ENCODE measurements at places on chromosomes 16 and 17.

DNA sequence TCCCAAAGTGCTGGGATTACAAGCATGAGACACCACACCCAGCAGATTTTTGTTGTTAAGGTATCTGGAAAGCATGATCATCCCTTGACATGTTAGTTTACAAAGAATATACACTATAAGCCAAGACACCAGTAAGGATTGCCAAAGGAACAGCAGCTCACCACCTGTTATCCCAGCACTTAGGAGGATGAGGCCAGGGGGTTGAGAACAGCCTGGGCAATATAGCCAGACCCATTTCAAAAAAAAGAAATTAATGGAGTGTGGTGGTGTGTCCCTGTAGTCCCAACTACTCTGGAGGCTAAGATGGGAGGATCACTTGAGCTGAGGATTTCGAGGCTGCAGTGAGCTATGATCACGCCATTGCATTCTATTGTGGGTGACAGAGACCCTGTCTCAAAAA, 5.1 kb downstream of the ANKRD40CL start:
- DNase-seq, result no peak

DNA sequence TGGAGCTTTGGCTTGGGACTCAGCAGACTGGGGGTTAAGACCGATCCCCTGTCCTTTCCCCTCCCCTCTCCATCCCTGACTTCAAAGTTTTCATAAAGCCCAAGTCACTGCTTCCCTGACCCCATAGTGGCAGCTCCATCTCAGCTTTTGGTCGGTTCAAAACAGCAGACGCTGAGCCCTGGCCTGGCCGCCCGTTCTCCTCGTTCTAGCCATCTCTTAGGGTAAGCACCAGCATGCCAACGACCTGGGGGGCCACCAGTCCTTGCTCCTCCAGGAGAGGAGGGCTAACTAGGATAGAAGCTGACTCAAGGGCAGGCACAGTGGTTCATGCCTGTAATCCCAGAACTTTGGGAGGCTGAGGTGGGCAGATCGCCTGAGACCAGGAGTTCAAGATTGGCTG, 1.5 kb upstream of the HIGD1B start:
- no peak for DNase-seq

GRCh38 chr17:78717431-78717980, 64.6 kb downstream of the CYTH1 start:
- DNase-seq, result no peak

GRCh38 chr16:67661101-67661761, 471 bp downstream of the PARD6A start:
- no peak for DNase-seq

DNA sequence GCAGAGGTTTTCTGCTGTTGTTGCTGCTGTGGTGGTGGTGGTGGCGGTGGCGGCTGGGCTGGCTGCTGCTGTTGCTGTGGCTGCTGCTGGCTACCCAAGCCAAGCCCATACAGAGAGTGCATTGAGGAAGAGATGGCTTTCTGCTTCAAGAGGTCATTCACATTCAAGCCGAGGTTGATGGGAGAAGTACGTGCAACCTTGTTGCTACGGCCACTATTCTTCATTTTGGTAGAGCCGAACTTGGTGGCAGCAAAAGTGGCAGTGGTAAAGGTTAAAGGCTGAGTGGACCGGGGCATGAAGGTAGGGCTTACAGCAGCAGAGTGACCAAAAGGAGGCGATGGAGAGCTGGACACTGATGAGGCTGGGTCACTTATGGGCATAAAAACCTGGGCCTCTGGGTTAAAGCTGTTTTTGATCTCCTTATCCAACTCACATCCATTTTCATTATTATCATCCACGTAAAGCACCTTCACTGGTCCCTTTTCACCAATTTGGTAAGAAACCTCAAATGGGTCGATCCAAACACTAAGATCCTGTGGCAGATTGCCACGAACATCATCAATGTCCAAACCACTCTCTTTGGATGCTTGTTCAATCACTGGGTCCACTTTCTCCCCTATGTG, 2.8 kb downstream of the TOB1 start:
- DNase-seq, result no peak

DNA sequence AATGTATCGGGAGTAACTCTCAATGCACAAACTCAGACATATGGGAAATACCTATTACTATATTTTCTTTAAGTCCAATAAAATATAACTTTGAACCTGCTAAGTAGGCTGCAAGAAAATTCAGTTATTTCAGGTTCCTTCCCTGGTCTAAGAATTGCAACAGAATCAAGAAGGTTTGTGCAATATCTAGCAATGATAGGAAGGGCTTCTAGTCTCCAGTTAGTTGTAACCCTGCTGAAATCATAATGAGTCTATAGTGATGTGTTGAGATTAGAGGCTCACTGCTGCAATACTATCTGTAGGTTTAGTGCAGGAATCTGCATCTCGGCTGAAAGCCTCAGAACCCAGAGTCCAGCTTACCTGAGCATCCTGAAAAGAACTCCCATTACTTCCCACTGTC, 110.5 kb downstream of the PMP22 start:
- DNase-seq, result no peak

GRCh38 chr16:10485698-10486382, 94.6 kb downstream of the EMP2 start:
- DNase-seq, result no peak

DNA sequence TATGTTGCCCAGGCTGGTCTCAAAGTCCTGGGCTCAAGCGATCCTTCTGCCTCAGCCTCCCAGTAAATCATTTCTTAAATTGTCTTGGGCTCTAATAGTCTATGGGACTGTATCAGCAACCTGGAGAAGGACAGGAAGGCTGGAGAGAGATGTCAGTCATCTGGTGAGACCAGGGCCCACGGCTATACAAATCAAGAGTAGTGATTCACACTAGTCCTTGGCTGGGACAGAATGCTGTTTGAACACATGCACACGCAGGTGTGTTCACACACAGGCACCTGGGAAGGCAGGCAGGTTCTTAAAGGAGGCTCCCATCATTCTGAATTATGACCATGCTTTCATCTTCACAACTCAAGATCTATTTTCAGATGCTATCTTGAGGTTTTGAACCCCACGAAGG, 14.1 kb downstream of the NQO1 start:
- DNase-seq, result no peak

- DNase-seq, result no peak
Observed at GRCh38 chr17:62819511-62820221, 11.6 kb upstream of the MARCHF10 start.

GRCh38 chr17:27244491-27245223, 49.3 kb upstream of the WSB1 start:
- DNase-seq, result no peak

DNA sequence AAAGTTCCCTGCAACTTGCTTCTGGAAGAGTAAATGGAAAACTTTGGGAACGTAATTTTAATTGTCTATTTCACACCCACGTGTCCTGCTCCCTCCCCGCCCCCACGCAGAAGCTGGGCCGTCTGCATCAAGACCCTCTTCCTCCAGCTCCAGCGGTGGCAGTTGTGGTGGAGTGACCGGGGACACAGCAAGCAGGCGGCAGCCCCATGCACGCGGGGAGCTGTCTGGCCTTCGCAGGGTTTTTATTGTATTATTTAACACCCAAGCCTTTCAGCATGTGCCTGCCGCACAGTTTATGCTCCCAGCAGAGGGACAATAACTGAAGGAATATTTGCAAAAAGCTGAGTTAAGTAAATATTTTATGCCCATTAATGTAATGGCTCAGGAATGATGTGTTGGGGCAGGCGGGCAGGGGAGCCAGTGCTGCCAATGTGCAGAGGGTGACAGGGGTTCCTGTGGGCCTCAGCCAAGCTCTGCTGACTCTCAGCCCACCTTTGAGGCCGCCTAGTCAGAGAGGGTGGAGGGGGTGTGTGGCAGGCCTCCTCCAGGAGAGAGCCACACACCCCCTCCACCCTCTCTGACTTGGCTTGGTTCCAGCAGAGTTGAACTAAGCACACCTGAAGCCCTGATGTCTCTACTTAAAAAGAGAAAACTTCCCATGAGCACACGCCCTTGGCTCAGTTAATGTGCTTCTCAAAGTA, 32.4 kb upstream of the ENPP7 start:
- DNase-seq, result no peak

DNA sequence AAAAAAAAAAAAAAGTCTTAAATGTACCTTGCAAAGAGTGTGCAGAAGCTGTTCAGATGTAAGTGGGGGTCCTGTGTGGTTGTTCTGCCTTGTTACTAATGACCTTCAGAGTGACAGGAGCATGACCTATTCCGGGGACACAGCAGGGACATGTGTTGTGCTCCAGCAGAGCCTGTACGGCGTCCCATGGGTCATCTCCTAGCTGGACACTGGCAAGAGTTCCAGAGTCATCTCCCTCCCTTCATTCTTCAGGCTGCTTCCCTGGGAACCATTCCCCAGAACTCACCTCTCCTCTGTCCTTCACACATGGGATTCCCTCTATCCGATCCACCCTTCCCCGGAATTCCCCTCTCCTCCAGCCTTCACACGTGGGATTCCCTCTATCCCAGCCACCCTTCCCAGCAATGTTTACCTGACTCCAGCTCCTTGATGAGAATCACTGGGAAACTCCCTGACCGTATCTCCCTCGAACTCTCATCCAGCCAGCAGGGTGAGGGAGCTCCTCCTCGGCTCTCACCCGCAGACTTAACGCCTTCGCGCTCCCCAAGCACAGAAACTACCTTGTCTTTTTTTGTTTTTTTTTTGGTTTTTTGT, 85.8 kb downstream of the MRM3 start:
- DNase-seq, result no peak

- DNase-seq, result no peak
Observed at GRCh38 chr17:59756236-59756818, 48.9 kb downstream of the VMP1 start.

DNA sequence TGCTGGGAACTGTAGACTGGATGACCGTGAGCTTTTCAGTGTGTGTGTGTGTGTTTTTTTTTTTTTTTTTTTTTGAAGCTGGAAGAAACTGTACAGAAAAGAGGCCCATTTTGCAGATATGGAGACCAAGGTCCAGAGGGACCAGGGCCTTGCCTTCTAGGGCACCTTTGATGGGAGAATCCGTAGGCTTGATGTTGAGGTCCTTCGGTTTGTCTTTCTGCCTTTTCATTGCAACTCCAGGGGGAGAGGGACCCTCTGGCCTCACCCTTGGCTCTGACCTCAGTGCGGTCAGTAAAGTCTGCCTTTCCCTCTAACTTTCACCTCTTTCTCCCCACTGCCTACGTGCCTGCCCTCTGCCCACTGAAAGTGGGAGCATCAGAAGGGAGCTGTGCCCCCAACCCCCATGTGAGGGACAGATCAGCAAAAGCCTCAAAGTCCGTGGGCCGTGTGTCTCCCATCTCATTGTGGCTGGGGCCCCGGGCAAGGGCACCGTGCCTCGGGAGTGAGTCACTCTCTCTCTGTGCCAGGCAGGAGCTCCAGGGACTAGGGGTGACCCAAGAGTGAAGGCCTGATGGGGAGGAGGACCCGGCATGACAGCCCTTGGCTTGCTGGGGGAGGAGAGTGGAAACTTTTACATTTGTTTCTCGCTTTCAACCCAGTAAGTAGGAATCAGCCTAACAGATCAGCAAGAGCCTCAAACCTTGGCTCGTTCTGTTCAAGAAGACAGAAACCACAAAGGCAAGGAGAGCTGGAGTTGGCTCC, 123.6 kb downstream of the CMIP start:
- DNase-seq, result no peak

GRCh38 chr17:50594128-50594823, 33.8 kb downstream of the CACNA1G start:
- DNase-seq, result no peak

- DNase-seq, result peak; percentile 47
Observed at GRCh38 chr17:47946929-47947397, 5.6 kb downstream of the PNPO start.

DNA sequence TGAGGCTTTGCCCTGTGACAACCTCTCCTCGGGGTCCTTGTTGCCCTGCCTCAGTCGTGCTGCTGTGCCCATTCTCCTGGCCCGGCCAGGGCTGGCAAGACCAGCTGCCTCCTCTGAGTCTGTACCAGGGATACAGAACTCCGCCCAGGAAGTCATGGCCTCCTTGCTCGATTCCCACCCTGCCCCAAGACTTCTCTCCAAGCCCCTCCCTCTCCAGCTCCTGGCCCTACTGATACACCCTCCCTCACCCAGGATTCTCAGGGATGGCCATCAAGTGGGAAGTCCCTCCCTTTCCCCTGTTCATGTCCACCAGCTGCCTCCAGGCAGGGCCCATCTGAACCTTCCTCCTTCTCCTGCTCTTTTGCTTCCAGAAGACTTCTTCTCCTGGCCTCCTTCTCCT, 11.2 kb upstream of the TMEM208 start:
- DNase-seq, result no peak

GRCh38 chr16:88742896-88743605, 36.7 kb downstream of the CTU2 start:
- no peak for DNase-seq

- no peak for DNase-seq
Observed at GRCh38 chr17:40323391-40324381, 14.7 kb downstream of the RARA start.

DNA sequence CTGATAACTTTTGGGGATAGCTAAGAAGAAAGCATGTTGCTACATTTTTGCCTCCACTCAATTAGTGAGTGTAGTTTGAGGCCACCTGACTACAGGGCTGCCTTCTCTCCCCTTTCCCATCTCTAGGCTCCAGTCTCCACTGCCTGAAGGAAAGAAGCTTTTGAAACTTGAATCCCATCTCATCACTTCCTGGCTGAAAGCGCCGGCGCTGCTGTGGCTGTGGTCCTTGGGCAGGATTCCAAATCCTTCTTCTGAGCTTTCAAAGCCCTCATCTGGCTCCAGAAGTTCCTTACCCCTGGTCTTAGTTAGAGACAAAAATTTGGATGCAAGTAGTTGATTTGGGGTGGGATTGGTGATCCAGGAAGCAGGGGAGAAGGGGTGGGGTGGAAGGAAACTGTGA, 119.4 kb downstream of the FOXL1 start:
- no peak for DNase-seq

DNA sequence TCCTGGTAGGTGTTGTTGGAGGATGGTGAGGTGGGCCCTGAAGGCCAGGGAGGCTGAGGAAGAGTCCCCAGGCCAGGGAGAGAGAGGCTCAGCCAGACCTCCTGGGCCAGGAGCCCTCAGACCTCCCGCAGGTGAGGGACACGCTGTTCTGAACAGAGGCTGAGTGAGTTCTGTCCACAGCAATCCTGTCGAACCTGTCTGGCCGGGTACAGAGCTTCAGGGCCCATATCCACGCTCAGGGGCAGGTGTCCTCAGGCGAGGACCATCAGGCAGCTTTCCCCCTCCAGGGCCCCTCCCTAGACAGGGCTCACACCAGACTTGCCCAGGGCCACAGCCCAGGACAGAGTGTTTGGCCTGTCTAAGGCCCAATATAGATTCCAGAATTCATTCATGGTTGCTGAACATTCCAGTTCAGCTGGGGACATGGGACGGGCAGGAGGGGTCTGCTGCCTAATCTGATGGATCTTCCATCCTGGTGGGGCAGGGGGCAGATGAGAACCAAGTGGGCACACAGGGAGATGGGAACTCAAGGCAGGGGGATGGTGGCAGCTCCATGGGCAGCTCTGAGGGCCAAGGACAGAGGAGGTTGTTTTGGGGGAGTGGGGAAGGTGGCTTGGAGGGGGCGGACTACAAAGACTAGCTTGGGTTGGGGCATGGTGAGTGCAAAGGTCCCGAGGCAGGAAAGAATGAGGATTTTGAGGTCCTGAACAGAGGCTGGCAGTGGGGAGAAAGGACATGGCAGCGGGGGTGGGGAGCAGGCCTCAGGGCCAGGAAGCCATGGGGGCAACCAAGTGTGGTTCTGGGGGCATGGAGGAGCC, 23.4 kb upstream of the MPRIP start:
- DNase-seq, result no peak
